Right renal cortex interstitium (tissue), 3 donors: ENCODE measurements at places on chromosomes 16 and 17. TPM values are rescaled to one million over a fixed set of nuclear protein-coding genes. Genes with fewer than 3 reads are reported as not detected.

TP53TG3C gene
- polyA plus RNA-seq = not detected

OR1F1 gene
- polyA plus RNA-seq = not detected

RNF112 gene
- polyA plus RNA-seq = 1.00 TPM

NPIPA7 gene
- 6.8 TPM for polyA plus RNA-seq

SPNS2 gene
- polyA plus RNA-seq = 41.5 TPM

GDPD3 gene
- 9.8 TPM for polyA plus RNA-seq

ADGRG3 gene
- not detected for polyA plus RNA-seq

KRT17 gene
- 1.6 TPM for polyA plus RNA-seq
